ENCODE measurements at places on chromosomes 2 and 18.

DNA sequence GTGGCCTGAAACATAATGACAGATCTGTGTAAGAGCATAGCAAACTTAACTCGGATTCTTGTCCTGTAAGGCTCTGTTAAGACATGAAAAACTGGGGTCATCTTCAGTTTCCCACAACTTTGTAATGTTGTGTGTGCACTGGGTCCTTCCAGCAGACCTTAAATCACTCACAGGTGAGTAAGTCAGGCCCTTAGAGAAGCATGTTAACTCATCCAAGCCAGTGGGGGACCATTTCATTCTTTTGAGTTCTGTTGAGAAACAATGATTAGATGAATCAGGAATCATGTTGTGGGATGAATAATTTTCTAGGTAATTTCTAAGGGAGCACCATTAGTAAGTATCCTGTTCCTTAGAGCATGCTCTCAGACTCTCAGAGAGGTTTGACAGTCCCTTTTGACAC, 167.1 kb downstream of the ESCO1 start:
- no peak for DNase-seq

GRCh38 chr2:236078297-236079255, 89.6 kb downstream of the GBX2 start:
- DNase-seq = no peak

GRCh38 chr2:10223471-10223870, 79.2 kb upstream of the HPCAL1 start:
- DNase-seq = no peak

DNA sequence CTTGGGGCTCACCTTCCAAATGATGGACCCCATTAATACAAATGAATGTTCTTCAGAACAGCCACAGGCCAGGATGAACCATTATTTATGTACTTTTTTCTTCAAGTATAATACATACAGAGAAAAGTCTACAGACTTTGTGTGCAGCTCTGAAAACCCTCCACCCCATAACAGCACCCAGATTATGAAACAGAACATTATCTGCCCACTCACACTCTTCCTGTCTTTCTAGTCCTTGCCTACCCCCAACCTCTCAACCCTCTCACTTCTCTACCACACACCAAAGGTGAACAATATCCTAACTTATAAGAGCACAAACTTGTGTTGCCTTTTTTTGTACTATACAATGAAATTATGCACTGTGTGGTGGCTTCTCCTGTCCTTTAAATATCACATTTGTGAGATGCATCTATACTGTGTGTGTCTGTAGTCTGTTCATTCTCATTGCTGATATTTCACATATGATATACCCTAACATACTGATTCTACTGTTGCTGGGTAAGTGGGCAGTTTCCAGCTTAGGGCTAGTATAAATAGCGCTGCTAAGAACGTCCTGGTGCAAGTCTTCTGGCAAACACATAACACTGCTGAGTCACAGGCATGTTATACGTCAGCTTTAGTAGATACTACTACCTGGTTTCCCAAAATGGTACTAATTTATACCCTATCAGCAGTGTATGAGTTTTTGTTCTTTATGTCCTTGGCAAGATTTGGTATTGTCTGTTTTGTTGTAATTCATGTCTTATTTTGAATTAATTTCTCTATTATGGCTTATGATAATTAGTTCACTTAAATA, 1.0 kb upstream of the NPHP1 start:
- no peak for DNase-seq

GRCh38 chr2:64534363-64534762, 10.2 kb downstream of the AFTPH start:
- no peak for DNase-seq

DNA sequence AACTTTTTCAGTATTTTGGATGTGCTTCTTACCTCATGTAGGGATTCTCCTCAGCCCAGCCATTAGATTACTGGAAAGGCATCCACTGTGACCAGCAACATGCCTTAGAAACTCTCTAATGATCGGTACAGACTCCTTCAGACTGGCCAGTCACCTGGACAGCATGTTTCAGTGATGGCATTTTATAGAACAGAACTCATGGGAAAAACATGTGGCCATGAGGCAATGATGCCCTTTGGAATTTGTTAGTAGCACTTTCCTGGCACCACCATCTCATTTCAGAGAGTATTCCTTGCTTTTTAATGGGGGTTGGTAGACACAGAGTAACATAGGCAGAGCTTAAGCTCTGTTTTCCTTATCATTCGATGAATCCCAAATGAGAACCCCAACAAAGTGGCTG, 72.1 kb upstream of the FAM98A start:
- DNase-seq = no peak

DNA sequence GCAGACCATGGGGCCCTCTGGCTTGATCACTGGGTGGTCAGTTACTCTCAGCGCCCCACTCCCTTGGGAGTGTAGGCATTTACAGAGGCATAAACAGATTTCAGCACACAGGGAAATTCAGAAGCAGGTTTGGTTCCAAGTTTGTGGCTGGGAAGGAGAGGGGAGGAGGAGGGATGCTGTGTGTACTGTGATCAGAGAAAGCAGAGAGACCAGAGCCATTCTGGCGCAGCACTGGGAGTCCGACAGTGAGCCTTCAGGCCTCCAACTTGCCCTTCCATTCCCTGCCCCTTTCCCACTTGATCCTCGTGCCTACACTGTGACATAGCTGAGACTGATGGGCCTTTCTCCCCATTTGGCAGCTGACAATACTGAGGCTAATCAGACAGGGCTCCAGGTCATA, 47.8 kb upstream of the LOXHD1 start:
- DNase-seq = no peak

DNA sequence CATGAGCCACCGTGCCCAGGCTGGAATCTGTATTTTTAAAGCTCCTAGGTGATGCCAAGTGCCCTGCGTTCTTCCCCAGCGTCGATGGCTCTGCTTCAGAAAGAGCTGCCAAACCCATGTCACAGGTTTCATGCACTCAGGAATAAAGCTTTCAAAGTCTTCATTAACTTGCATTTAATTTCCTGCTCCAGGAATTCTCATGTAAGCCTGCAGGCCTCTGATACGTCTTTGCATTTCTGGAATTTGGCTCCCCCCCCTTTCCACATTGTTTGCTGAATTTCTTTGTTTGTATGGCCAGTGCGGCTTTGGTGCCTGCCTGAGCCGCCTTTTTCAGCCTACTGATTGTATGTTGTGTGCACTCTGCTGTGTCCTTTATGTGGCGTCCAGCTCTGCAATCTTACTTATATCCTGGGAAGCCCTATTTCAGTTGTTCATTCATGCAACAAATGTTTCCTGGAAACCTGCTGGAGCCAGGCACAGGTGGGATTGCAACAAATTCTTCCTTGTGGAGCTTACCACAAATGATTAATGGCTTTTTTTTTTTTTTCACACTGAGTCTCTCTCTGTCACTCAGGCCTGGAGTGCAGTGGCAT, 17.9 kb upstream of the OTOF start:
- DNase-seq = no peak

GRCh38 chr2:122164964-122165363, 409.5 kb downstream of the TSN start:
- DNase-seq = no peak

DNA sequence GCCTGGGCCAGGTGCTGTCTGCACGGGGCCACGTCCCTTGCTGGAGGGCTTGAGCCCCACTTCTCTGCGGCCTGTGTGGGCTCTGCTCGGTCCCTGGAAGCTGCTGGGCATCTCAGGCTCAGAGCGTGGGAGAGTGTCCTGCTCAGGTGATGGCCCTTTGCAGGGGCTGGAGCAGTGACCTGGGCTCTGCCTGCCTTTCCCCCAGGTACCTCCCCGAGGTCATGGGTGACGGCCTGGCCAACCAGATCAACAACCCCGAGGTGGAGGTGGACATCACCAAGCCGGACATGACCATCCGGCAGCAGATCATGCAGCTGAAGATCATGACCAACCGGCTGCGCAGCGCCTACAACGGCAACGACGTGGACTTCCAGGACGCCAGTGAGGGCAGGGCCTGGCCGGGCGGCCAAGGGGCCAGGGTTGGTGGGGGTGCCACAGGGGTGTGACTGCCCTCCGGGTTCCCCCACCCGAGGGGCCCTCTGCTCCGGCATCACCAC, 29.9 kb downstream of the GPC1 start:
- no peak for DNase-seq

GRCh38 chr2:38666556-38666910, 619 bp downstream of the GALM start:
- no peak for DNase-seq

Data from activated T-helper 2 cell treated with anti-CD3 and anti-CD28 coated beads, Interferon-gamma antibody, Interleukin-2, Interleukin-4, amounts not matched to agents 10 μg/mL and 5 μg/mL and 100 μg/mL, durations not matched to agents 14 hours and 24 hours and 36 hours (primary cell).